ENCODE measurements at places on chromosomes 3 and 15. TPM values are rescaled to one million over a fixed set of nuclear protein-coding genes. Genes with fewer than 3 reads are reported as not detected.
A peak's percentile ranks its signal among the peaks of the same experiment; 100 is the strongest.

GRCh38 chr3:35263477-35263876 lies 375.8 kb upstream of the ARPP21 start:
- no peak for DNase-seq

GRCh38 chr3:141419946-141420345 lies 51.6 kb downstream of the ZBTB38 start:
- DNase-seq = no peak

- no peak for DNase-seq
Observed at GRCh38 chr3:47149339-47149933, 14.5 kb downstream of the SETD2 start.

- peak; percentile 43 for DNase-seq
Observed at GRCh38 chr3:151879679-151880415, 6.4 kb downstream of the SUCNR1 start.

Gene GAP43
- total RNA-seq = not detected

Gene C3orf20
- total RNA-seq = not detected

Data from fibroblast of villous mesenchyme (primary cell).